ENCODE measurements at places on chromosomes 2 and 18.

DNA sequence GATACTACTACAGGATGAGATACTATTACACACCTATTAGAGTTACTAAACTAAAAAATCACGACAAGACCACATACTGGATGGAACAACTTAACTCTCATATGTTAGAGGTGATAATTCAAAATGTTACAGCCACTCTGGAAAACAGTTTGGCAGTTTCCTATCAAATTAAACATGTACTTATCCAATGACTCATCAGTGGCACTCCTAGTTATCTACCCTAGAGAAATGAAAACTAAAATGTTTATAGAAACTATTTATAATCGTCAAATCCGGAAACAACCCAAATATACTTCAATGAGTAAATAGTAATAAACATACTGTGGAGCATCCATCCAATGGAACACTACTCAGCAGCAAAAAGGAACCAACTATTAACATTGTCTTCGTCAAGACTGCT is 137.0 kb upstream of the RBBP8 start:
- no peak for DNase-seq

DNA sequence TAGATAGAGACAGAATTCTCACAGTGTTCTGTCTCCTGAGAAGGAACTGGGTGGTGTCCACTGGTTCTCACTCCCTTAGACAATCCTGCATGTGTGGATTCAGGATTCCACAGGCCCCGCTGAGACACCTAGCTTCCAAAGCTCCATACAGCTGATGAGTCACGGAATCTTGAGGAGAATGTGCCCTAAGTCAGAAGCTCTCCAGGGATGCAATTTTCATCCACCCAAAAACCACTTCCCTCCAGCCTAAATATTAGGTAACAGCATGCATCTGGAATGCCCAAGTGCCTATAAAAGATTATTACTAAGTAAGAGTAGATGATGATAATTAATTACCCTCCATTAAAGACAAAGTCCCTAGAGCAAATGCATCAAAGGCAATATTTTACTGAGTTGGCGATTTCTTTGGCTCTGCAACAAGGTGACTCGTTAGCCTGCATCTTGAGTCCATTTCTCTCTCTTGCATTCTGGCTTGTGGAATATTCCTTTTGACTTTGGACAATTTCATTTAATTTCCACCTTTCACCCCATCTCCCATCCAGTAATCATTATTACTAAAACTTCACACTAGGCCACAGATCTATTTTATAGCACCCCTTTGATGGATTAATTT is 475.1 kb downstream of the TNS1 start:
- no peak for DNase-seq

DNA sequence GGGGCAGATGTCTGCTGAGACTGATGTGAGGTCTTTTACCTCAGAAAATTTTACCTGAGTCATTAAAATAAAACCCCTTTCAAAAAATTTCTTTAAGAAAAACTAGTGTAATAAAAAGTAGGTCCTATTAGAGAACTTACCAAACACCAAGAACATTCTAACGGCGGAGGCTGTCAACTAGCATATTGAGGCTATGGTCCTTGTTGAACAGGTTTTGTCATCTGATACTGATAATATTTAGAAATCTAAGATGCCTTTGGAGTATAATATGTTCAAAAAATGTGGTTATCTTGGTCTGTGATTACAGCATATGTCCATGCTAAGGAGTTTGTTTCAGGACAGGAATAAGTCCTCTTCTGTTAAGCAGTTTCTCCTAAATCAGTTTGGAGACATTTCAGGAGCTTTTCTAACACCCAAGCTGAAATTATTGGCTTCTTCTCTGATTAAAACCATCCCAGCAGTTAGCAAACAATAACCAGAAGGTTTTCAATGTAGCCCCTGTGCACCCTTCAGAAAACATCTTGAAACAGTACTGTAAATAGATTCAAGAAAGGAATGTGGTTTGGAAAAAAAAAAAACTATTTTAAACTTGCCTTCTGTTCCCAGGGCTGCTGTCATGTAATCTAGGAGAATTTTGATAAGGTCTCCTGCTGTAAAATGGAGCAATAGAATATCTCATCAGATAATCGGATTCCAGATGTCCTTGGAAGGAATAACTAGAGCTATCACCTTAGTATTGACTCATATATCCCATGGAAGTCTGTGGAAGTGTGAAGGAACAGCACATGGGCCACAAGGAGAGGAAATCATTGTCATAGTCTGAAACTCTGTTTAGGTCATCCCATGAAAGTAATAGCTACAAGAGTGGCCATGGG is 58.7 kb upstream of the B3GNT2 start:
- no peak for DNase-seq

- DNase-seq, result peak; percentile 42
Observed at GRCh38 chr2:191811807-191812602, 34.9 kb downstream of the CAVIN2 start.

GRCh38 chr18:48136827-48137373 is 206.4 kb upstream of the SMAD2 start:
- DNase-seq, result no peak

GRCh38 chr2:42050703-42051542 is 3.1 kb downstream of the PKDCC start:
- no peak for DNase-seq

GRCh38 chr2:181393472-181393871 is 63.7 kb upstream of the ITGA4 start:
- DNase-seq, result peak; percentile 49

GRCh38 chr18:34970106-34970505 is 71.1 kb upstream of the MAPRE2 start:
- no peak for DNase-seq

DNA sequence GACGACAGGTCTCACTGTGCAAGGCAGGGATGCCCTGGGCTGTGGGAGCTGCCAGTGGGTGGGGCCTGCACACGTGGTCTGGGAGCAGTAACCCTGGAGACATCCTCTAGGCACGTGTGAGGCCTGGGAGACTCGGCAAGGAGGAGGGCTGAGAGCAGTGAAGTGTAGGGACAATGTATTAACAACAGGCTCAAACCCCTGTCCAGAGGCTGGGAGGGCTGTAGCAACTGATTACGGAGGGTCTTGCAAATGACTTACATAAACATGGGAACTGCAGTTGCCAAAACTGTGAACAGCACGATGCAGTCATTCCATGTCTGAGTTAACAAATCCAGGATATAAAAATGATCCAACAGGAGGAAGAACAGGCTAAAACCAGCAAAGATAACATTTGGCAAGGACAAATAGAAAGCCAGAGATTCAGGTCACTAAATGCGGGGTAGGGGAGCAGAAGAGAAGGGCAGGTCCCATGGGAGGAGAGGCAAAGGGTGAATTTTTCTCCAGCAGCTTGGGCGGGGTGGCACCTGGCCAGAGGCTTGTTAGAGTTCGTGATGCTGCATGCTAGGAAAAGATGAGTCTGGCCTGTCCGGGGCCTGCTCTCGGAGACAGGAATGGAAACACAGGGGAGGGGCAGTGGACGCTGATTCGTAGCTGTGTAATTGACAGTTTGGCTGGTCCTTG is 44.9 kb downstream of the CYP27C1 start:
- no peak for DNase-seq

DNA sequence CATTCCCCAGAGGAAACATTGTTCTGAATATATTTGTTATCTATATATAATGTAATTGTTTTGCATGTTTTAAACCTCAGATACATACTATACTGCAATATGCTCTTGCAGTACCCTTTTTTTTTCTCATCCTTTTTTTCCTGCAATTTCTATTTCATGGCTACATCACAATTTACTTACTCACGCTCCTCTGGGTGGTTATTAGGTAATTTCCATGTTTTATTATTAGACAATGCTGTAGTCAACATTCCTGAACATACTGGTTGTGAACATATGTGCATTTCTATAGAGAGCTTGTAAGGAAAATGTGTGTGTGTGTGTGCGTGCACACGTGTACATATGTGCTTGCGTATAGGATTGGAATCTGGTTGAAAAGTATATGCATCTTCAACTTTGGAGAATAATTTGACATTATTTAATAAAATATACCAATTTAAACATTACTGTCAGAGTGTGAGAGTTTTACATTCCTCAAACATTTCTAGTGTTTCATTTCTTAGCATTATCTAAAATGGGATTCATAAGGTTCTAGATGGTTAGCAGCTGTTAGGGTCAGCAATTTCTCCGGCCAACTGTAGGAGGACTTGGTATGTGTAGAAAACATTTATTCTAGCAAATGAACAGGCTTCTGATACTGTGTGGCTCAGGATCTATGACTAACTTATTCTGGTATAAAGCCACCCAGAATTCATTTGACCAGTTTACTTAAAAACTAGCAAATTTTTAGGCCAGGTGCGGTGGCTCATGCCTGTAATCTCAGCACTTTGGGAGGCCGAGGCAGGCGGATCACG is 22.4 kb downstream of the NCOA1 start:
- no peak for DNase-seq

DNA sequence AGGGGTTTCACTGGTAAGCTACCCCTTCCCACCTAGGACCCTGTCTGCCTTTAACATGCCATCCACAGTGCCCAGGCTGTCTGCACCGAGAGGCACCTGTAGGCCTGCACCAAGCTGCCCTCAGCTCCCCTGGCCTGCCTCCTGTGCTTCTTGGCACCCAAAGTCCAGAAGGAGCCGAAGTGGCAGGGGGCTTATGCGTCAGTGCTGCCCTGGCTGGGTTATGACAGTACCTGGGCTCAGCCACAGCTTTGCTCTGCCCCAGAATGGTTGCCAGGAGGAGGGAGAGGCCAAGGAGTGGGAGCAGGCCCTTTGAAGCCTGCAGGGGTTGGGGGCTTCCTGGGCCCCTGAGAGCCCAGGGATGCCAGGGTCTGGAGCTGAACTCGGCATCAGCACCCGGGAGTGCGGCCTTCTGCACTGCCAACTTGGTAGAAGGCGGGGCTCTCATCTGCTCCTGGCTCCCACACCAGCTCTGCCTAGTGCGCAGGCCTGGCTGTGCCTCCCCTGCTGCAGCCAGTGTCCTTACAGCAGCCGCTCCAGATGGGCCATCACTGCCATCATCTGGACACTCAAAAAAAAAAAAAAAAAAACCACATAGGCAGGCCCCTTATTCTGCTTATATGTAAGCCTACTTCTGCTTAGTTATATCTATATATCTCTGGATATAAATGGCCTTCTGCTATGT is 155.4 kb downstream of the THSD7B start:
- DNase-seq, result no peak

DNA sequence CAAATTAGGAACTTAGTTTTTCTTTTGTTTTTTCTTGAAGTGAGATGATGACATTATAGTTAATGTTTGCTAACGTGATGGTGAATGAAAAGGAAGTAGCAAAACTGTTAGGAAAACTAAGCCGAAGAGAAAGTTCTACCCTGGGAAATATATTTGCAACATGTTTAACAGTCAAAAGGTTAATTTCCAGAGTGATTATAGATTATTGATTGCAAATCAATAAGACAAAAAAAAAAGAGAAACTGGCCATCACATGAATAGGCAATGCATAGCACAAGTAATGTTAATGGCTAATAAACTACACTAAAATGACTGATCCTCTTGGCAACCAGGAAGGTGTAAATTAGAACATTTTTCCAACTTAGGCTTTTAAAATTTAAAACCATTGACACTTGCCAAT is 26.0 kb upstream of the AMMECR1L start:
- DNase-seq, result no peak

DNA sequence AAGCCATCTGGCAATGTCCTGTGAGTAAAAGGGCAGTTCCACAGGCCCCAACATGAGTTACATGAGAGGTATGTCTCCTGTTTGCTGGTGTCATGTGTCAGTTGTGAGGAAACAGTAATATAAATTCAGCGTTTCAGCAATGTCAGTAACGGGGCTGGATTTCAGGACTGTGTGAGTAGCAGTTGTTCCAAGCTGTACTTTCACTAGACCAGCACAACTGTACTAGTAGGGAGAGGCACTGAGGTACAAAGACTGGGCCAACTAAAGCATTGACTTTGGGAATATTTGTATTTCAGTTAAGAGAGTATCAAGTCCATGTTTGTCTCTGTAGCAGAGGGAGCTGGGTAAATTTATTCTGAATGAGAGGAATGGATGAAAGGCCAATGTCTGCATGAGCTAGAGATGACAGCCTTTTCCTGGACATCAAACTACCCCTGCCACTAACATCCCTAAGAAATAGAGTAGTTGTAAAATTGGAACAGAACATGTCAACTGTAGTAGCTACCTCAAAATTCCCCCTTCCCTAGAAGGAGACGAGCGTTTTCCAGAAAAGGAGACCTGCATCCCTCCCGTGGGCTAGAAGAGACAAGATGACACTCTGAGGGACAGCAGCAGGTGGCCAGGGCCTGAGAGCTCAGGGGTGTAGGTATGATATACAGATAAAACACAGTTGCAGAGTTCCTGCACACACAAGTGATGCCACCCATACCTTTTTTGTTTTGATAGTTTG is 24.4 kb downstream of the EIF4E2 start:
- DNase-seq, result no peak

GRCh38 chr18:8389391-8390340 is 219.6 kb upstream of the RAB12 start:
- DNase-seq, result peak; percentile 17

DNA sequence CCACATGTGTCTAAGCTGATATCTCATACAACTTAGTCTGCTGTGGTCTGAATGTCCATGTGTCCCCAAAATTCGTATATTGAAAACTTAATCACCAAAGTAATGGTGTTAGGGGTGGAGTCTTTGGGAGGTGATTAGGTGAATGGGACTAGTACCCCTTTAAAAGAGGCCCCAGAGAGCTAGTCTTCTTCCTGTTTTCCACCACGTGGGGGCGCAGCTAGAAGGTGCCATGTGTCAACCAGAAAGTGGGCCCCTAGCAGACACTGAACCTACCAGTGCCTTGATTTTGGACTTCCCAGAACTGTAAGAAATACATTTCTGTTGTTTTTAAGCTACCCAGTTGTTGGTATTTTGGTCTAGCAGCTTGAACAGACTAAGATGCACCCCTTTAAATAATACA is 86.6 kb downstream of the ASB1 start:
- no peak for DNase-seq

DNA sequence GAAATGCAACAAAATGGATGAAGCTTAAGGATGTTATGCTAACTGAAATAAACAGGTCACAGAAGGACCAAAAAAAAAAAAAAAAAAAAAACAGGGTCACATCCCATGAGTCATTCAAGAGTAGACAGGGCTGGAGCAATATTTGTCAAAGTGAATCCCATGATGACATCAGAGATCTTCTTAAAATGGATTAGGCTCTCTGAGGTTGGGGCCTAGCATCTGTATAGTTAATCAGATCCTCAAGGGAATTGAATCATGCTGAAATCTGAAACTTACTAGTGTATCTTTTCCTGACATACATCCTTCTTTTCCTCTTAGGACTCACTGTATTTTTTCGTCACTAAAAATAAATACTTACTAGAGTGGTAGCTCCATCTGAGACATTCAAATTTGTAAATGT is 380.6 kb upstream of the NXPH2 start:
- no peak for DNase-seq

- DNase-seq, result no peak
Observed at GRCh38 chr2:215436705-215437565, 1.1 kb upstream of the FN1 start.

- peak; percentile 11 for DNase-seq
Observed at GRCh38 chr2:216006164-216006663, 7.1 kb downstream of the MREG start.

DNA sequence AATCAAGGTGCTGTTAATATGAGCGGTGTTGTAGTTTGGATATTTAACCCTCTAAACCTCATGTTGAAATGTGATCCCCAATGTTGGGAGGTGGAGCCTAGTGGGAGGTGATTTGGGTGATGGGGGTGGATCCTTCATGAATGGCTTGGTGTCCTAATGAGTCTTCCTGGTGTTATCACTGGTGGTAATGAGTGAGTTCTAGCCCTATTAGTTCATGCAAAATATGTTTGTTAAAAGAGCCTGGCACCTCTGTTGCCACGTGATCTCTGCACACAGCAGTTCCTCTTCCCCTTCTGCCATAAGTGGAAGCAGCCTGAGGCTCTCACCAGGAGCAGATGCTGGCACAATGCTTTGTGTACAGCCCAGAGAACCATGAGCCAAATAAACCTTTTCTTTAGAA is 158.4 kb downstream of the FMNL2 start:
- no peak for DNase-seq

- peak; percentile 87 for DNase-seq
Observed at GRCh38 chr2:130824492-130825061, 12.1 kb upstream of the ARHGEF4 start.
